ENCODE measurements at places on chromosomes 13 and 19.

DNA sequence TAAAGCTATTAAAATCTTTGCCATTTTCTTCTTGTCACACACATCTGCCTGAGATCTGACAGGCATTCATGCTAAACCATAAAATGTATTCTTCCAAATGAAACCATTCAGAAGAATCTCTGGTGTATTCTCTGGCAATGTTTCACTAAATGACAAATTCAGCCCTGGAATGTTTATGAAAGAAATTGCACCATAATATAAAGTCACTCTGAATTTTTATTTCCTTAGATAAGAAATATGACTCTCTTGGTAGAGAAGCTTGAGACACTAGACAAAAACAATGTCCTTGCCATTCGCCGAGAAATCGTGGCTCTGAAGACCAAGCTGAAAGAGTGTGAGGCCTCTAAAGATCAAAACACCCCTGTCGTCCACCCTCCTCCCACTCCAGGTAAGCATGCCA lies 14.3 kb downstream of the OLFM4 start:
- DNase-seq: no peak

DNA sequence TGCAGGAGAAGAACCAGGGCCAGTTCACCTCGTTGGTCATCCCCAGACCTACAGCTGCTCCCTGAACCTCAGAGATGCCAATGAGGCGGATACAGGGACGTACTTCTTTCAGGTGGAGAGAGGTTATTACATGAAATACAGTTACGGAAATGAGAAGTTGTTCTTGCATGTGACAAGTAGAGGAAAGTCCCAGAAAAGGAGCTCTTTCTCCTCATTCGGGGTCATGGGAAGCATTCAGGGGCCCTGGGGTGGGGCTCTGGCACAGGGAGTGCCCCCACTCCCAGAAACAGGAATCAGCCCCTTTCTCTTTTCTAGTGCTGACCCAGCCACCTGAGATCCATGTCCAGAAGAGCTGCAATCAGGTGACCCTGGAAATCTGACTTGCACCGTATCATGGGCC lies 4.5 kb upstream of the SIGLEC9 start:
- DNase-seq: no peak

DNA sequence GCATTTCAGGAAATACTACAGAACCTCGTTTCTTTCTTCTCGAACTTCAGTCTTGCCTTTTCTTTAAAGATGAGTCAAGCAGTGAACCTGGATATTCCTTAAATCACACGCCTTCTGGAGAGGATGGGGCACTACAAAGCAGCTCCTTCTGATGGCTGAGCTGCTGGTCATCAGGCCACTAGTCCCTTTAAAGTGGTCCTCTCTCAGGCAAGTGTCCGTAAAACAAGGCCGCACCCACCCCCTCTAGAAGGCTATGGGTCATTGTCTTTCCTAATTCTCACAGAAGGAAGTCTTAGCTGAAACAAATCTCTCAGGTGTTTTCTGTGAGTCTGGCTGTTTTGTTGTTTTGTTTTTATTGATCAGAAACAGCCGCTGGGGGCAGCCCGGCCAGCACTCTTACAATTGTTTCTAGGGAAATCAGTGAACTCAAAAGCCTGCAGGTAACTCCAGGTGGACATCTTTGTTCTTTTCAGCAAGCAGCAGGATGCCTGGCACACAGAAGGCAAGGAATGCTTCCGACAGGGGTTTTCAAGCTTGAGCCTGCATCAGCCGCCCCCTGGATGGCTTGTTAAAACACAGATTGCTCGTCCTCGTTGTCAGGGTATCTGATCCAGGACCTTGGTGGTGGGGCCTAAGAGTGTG lies 45.4 kb downstream of the MBNL2 start:
- DNase-seq: no peak

- DNase-seq: no peak
These were observed 322.8 kb upstream of the EDNRB start for GRCh38 chr13:78241278-78241919.

DNA sequence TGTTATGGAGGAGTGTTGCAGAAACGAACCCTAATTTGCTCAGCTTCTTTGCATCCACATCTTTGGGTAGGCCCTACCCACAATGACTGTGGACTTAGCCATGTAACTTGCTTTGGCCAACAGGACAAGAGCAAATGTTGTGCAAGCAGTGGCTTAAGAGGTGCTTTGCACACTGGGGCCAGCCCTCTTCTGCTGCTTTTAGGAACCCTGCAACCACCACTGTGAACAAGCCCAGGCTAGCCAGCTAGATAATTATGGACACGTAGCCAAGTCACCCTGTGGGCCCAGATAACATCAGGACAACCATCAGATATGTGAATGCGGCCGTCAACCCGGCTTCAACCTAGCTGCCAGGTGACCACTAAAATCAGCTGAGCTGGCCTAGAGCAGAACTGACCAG lies 17.1 kb downstream of the C19orf47 start:
- no peak for DNase-seq

GRCh38 chr13:40941581-40941980 lies 77.5 kb downstream of the ELF1 start:
- no peak for DNase-seq

- peak; percentile 92 for DNase-seq
These were observed 159.5 kb downstream of the KDM4B start for GRCh38 chr19:5128251-5128935.
